Lung microvascular endothelial cell (primary cell): ENCODE measurements at places on chromosomes 5 and 9. TPM values are rescaled to one million over a fixed set of nuclear protein-coding genes. Genes with fewer than 3 reads are reported as not detected.

The ADCY2 gene
- not detected in 2 replicates for total RNA-seq

The HSD17B3 gene
- not detected in 2 replicates for total RNA-seq

The STPG3 gene
- not detected in 2 replicates for total RNA-seq

The PCDHB15 gene
- 0.44 and 1.4 TPM in 2 replicates for total RNA-seq

The ANKH gene
- total RNA-seq, result 6.5 and 14.7 TPM in 2 replicates

The MYORG gene
- total RNA-seq, result 1.7 and 2.6 TPM in 2 replicates

The OR1Q1 gene
- not detected in 2 replicates for total RNA-seq

The ANKRD18A gene
- total RNA-seq, result not detected in 2 replicates

The SPATA31C1 gene
- total RNA-seq, result not detected in 2 replicates

The SLC45A2 gene
- total RNA-seq, result under 0.01 TPM in 1 of 2 replicates, not detected in the other

The IL9 gene
- not detected in 2 replicates for total RNA-seq

The IER5L gene
- 13.1 and 20.4 TPM in 2 replicates for total RNA-seq
